ENCODE measurements at places on chromosomes 4 and X.
A peak's percentile ranks its signal among the peaks of the same experiment; 100 is the strongest.

GRCh38 chr4:56696056-56696455, 15.0 kb upstream of the HOPX start:
- no peak for DNase-seq

- no peak for DNase-seq
These were observed 112.9 kb upstream of the AGA start for GRCh38 chr4:177555007-177555574.

- DNase-seq = no peak
These were observed 36.5 kb downstream of the TXLNG start for GRCh38 chrX:16822723-16823122.

GRCh38 chrX:48676106-48676892, 7.3 kb upstream of the WAS start:
- peak; percentile 76 for DNase-seq

GRCh38 chr4:66794390-66795034, 750.8 kb downstream of the CENPC start:
- no peak for DNase-seq

GRCh38 chrX:94961730-94962129, 1287.7 kb downstream of the FAM133A start:
- DNase-seq = no peak

- DNase-seq = no peak
These were observed 466.7 kb downstream of the NKX6-1 start for GRCh38 chr4:84032372-84032771.

GRCh38 chr4:152255437-152255836, 280.5 kb downstream of the FBXW7 start:
- DNase-seq = no peak

GRCh38 chrX:5683996-5684395, 544.7 kb downstream of the NLGN4X start:
- DNase-seq = no peak

DNA sequence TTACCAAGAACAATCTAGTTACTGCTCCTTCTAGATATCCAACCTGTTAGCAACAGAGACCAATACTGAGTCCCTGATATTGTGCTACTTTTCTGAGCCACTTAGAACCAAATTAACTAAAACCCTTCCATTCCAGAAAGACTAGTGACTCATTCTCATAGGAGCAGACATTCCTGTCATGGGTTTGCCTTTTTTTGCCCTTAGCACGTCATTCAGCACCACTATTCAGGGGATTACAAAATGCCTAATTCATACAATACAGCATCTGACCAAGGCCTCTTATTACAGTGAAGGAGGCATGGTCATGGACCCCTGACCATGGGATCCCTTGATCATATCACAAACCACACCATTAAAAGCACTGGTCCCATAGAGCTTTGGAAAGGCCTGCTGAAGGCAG, 123.8 kb upstream of the CXCL13 start:
- DNase-seq = no peak

DNA sequence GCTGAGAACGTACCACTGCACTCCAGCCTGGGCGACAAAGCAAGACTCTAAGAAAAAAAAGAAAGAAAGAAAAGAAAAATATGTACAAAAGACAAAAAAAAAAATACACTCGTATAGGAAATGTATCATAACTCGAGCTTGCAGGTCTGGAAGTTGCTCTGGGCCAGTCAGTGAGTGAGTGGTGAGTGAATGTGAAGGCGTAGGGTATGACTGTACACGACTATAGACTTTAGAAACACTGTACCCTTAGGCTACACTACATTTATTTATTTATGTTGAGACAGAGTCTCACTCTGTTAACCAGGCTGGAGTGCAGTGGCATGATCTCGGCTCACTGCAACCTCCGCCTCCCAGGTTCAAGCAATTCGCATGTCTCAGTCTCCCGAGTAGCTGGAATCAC, 29.4 kb downstream of the EVC2 start:
- DNase-seq = no peak

DNA sequence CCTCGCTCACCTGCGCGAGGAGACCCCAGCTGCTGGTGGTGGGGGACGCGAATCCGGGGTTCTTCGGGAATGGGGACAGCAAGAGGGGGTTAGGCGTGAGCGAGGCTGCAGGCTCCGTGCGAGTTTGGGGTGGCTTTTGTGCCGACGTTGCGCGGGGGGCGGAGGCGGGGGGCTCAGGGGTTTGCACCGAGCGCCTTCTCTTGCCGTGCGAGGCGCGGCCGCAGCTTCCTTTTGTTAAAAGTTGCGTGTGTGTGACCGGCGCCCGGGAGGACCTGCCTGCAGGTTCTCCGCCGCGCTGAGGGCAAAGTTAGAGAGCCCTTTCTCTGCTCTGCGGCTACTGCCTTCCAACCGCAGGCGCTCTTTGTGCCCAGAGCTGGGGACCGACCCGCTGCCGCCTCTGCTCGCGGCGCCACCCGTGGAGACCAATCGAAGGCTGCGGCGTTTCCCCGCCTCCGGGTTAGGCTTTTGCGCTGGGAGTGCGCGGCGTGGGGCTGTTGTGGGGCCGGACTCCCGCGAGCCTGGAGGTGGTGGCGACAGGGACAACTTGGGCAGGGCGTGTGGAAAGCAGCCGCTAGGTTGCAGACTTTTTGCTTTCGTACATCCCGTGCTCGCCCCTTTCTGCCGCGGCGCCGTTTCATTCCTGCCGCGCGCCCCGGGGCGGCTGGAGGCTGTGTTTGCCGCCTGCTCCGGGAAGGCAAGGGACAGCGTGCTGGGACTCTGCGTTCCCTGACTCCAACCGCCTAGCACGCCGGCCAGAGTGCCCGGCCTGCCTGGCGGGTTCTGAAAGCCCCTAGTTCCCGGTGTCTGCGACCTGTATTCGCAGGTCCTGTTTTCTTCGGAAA, 716 bp downstream of the KIT start:
- peak; percentile 10 for DNase-seq

DNA sequence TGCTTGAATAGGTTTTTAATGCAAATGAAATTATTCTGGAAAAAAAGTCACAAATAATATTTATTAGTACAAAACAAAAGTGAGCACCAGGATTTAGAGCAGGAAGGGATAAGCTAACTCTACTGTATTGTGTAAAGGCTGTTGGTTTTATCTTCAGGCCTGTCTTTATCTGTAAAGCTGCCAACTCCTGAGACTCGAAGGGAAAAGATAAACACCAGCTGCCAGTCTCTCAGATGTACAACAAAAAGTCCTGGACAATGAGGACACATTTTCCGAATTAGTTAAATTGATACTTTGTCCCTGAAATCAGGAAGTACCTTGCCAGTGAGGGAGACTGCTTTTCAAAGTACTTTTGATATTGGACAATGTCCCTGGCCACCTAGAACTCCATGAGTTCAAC, 8.8 kb downstream of the DDX60 start:
- DNase-seq = no peak

DNA sequence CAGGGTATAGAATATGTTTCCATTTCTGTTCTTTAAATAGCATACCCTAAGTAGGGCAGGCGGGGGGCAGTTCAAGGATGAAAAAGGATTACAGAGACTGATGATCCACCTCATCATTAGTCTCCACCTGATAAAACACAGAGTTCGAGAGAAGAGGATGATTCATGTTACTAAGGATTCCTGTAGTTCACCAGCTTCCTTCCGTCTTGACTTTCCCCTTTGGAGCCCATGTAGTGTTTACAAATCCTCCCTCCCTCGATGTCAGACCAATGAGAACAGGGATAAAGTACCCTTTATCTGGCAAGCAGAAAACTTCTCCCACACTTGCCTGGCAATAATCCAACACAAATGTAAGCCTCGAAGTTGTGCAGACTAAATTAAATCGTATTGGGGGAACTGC, 526.3 kb upstream of the FAM241A start:
- DNase-seq = no peak

GRCh38 chr4:183987987-183988392, 82.9 kb downstream of the STOX2 start:
- DNase-seq = peak; percentile 40

GRCh38 chrX:119706616-119707015, 13.6 kb upstream of the SEPTIN6 start:
- DNase-seq = no peak

DNA sequence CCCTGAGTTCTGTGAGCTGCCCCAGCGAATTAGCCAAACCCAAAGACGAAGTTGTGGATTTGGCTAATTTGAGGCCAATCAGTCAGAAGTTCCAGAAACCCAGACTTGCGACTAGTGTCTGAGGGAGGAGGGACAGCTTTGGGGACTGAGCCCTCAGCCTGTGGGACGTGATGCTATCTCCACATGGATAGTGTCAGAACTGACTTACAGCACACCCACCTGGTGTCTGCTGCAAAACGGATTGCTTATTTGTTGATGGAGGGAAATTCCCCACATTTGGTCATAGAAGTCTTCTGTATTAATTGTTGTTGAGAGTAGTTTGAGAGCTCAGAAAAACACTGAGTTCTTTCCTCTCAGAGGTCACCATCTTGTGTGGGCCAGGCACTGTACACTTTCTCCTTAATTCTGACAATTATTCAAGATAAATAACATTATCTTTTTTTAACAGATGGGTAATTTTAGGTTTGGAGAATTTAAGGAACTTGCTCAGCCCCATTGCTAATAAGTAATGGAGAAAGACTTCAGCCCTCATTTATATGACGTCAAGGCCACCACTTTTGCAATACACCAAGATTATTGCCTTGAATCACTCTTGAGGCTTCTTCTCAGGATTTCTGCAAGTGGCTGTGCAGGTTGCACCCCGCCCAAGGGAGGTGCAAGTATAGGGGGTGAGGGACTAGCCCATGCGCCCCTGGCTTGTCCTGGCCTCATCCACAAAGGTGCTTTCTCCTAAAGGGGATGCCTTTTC, 16.7 kb downstream of the CLRN2 start:
- DNase-seq = no peak

GRCh38 chrX:2439613-2440012, 61.2 kb downstream of the DHRSX start:
- DNase-seq = no peak

- no peak for DNase-seq
These were observed 101.3 kb upstream of the EGFL6 start for GRCh38 chrX:13468096-13468495.

GRCh38 chrX:110318664-110318968, 731 bp upstream of the AMMECR1 start:
- DNase-seq = no peak

GRCh38 chr4:140641105-140641555, 72.4 kb upstream of the UCP1 start:
- no peak for DNase-seq

DNA sequence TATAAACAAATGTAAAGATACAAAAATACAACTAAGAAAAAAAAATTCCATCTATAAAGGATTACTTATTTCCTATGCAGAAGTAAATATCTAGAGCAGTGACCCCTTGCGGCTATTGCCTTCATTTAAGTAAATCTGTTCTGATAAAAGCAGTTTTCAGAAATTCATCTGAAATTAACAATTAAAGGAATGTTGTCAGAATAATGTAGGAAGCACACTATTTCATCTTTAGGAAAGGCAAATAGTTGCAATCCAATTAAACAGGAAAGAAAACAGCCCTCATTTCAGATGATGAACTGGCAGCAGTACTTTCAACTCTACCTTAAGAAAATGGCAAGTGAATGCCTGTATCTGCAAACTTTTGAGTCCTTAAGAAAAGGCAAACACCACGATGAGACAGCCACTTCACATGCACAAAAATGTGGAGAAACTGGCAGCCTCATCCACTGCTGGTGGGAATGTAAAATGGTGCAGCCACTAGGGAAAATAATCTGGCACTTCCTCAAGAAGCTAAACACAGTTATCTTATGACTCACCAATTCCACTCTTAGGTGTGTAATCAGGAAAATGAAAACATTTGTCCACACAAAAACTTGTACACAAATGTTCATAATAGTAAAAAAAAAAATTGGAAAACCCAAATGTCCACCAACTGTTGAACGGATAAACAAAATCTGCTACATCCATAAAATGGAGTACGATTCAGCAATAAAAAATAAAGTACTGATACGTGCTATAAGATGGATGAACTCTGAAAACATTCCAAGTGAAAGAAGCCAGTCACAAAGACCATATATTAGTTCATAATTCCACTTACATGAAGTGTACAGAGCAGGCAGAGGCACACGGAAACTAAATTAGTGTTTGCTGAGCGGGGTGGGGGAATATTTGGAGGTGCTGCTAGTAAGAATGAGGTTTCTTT, 2.0 kb upstream of the THAP9 start:
- DNase-seq = no peak

DNA sequence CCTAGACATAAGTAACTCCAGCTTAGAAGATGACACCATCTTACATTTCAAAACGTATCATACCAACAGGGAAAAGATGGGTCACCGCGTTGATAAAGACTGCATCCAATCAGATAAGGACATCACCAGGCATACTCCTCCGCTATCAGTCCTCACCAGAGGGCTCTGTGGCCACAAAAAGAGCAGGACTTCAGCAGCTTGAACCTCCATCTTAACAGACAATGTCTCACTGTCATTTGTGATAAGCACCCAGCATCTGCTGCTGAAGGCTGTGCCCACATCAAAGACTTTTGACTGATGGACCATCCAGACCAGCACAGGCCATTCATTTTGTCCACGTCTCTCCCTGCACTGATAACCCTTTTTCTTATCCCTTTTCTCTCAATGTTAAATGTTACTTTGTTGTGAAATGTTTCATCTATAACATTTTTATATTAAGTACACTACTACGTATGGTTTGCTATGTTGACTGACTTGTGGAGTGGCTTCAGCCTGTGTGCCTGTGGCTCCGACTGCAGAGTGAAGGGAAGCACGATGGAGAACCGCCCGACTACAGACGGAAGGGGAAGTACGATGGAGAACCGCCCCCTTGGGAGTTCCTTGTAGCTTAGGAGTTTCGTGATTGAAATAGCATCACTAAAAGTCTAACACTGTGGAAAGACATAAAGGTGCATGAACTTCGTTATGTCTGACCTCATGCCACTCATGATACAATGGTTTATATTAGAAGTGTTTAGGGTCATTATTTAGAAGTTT, 595.4 kb upstream of the AGA start:
- no peak for DNase-seq

- DNase-seq = no peak
These were observed at the start of gene FAAH2 for GRCh38 chrX:57286507-57287251. FAAH2 (plus strand) TSS chrX:57286706; CDS start chrX:57286826, 120 bp downstream.

GRCh38 chrX:150362599-150363481, at the start of gene MAMLD1:
MAMLD1 (plus strand) TSS chrX:150363317; CDS start chrX:150445517, 82,200 bp downstream.
- peak; percentile 71 for DNase-seq
